ENCODE measurements at places on chromosomes 5 and 9.
A peak's percentile ranks its signal among the peaks of the same experiment; 100 is the strongest.

GRCh38 chr9:68417762-68418161 lies 61.4 kb downstream of the PGM5 start:
- DNase-seq, result no peak

DNA sequence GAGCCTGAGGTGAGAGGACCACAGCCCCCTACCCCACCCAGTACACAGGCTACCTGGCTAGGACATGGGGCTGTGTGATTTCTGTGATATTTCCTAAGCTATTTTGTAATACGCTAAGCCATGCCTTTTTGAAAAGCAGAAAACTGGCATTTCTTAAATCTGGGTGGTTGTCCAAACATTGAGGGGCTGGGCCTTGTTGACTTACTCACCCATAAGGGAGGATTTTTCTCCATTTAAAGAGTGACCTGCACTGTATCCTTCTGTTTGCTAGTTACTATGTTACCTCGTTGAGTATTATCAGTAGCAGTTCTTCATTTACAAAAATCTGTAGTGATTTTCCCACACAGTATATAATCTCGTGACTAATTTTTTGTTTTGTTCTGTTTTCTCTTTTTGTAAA lies 117.5 kb upstream of the OTULINL start:
- no peak for DNase-seq

- no peak for DNase-seq
Observed at GRCh38 chr5:136676685-136677084, 311.3 kb upstream of the TRPC7 start.

DNA sequence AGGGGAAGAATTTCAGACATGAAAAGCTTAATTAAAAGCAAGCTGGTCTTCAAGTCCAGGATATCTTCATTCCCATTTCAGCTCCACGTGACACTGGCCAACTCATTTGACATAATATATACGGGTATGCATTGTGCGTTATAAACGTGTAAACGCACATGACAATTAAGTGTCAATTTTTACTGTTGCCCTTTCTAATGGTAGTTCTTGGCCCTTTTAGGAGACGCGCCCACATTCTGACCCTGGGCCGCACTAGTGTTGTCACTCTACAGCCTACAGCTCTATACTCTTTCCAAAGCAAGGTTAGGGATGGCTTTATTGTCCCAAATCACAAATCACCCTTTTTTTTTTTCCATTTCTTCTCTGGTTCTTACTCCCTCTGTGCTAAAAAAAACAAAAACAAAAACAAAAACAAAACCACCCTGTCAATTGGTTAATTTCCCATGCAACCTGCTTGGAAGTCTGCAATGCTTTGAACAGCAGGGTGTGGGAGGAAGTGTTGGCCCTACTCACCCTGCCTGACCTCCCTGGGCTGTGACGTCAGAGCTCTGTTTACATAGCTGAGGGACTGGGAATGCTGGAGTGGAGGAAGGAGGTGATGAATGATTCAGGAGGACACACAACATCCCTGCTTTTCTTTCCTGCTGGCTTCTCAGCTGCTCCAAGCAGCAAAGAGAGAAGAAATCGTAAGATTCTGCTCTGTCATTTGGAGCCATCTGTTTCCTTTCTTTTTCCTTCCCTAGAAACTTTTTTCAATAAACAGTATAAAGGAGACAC lies 19.3 kb downstream of the RFK start:
- peak; percentile 68 for DNase-seq

DNA sequence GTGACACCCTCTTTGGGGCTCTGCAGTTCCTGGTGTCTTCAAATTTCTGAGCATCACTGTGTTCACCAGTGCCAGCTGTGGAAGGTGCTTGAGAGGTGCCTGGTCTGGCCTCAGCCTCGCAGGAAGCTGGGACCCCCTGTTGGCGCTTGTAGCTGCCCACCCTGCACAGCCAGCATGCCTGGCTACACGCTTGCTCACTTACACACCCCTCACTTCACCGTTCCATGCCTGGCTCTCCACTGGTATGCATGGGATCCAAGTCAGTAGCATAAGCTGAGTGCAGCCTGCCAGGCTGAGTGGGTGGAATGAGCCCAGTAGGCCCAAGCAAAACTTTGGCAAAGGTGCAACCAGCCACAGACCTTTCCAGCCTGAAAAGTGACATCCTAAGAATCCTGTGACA lies 801.4 kb upstream of the PTPRD start:
- DNase-seq, result no peak

DNA sequence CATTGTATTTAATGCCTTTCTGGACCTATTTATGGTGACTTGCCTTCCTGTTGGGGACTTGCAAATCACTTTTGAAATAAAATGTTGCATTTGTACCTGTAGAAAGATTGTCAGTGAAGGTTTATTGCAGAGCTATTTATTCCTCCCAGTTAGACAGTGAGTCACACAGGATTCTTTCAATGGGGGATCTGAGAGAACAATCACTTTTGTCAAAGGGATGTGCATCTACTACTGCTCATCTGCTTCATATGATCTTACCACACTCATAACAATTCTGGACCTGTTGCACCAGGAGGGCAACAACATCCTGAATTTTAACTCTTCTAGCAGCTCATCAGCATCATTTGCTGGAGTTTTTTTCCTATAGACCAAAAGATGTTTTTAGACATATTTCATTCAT lies 66.8 kb downstream of the FBXL7 start:
- no peak for DNase-seq

DNA sequence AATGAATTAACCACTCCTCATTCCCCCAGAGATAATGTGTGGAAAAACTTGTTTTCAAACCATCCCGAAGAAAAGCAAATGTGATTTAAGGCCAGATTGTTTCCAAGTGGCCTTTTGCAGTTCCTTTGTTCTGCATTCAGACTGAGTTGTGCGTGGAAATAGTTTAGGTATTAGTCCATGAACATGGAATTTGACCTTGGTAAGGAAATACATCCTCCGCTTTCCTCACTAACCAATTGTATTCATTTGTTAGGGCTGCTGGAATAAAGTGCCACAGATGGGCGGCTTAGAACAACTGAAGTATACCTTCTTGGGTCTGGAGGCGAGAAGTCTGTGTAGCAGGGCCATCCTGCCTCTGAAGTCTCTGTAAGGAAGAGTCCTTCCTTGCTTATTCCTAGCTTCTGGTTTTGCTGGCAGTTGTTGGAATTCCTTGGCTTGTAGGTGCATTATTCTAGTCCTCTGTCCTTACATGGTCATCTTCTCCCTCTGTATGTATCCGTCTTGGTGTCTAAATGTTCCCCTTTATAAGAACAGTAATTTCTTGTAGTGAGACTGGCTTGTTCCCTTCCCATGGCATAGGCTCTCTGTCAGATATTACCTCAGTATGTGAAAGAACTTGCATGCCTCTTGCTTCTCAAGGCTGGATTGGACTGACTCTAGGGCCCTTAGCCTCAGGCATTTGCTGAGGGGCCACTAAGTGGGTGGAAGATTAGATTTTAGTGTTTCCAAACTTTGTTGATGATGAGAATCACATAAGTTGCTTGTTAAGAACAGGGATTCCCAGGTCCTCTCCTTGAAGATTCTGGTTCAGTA lies 53.9 kb downstream of the RAI14 start:
- DNase-seq, result peak; percentile 79

DNA sequence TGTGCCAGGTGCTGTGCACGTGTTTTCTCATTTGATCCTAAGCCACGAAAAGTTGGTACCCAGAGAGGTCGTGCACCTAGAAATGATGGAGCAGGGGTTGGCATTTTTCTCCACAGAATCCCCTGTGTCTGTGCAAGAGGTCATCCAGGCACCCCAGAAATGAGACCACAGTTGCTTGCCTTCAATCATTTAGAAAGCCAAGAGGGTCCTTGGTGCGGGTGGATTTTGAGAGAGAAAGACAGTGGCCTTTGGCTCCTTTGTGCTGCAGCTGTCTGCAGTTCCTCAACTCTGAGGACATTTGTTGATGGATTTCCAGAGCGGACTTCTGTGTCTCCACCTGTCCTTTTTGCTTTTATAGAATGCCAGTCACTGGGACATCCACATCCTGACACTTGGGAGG lies 33.8 kb upstream of the SPRY4 start:
- DNase-seq, result no peak

GRCh38 chr5:161098516-161098915 lies 246.5 kb upstream of the ATP10B start:
- no peak for DNase-seq

DNA sequence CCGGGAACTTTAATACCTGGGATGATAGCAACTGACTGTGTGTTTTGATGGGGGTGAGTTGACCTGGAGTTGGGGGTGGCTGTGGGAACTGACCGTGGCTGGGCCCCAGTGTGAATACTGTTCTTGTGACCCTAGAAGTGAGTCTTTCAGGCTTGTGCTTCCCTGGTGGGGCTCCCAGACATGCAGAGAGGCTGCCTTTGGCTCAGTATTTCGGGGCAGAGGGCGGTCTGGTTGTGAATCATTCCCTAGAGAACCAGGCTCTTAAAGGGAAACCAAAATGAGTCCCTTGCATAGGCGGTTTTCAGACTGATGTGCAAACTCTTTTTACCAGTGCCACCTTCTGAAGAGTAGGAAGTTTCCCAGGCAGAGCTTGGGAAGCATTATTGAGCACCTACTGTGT lies 132.1 kb downstream of the MACROH2A1 start:
- no peak for DNase-seq

DNA sequence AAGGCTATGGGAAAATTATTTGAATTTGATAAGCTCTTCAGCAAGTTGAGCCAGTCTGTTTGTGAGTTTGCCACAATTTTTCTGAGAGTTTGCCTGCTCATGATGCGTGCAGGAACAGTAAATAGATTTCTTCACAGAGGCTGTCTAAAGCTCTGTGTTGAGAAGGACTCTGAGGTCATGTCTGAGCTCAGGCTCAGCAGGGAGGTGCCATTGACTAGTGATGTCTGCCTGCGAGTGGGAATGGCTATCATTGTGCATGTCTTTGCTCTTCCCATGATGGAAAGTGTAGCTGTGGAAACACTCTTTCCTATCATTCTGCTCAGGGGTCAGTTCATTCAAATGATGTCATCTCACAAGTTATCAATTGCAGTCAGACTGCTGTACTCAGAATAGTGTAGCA lies 142.8 kb downstream of the RASEF start:
- no peak for DNase-seq

GRCh38 chr9:9099646-9100045 lies 1300.1 kb upstream of the DMAC1 start:
- DNase-seq, result no peak

GRCh38 chr9:8384091-8384490 lies 584.5 kb upstream of the DMAC1 start:
- DNase-seq, result peak; percentile 91

DNA sequence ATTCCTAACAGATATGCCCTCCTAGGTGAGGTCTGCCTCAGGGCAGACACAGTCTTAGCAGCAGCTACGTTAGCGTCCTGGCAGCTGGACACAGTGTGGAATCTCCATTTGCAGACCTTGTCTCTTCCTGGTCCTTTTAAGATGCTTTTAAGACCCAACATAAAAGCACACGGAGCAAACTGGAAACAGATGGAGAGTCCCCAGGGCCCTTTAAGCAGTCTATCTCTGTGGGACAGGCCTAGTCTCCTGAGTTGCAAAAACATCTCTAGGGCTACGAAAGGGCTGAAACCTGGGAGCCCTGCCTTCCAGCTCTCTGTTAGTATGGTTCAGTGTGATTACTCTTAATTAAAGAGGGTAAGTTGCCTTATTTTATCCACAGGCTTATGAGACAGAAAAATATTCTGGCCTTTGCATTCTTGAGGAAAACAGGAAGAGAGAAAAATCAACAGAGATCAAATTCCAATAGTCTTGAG lies 66.0 kb upstream of the GNA14 start:
- peak; percentile 36 for DNase-seq

GRCh38 chr9:37700131-37700530 lies 49.4 kb downstream of the FRMPD1 start:
- DNase-seq, result no peak

DNA sequence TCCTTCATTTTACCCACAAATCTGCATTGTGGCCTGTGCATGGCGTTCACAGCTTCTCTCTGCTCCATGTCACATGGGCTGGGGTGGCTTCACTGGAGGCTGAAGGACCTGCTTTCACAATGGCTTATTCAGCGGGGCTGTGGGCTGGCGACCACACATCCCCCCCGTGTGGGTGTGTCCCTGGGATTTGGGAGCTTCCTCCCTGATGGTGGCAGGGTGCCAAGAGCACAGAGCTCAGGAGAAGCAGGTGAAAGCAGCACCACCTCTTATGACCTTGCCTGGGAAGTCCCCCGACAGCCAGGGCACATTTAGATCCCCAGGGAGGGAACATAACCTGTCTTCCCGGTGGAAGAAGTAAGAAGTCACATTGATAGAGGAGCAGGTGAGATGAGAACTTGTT lies 5.0 kb upstream of the MED10 start:
- DNase-seq, result no peak

- no peak for DNase-seq
Observed at GRCh38 chr5:170782438-170782837, 1.1 kb upstream of the GABRP start.

- DNase-seq, result no peak
Observed at GRCh38 chr5:164998142-164998541, 1492.7 kb downstream of the MAT2B start.

- no peak for DNase-seq
Observed at GRCh38 chr9:133821601-133822429, 83.7 kb upstream of the SARDH start.

GRCh38 chr9:92455217-92455616 lies 27.1 kb downstream of the ASPN start:
- no peak for DNase-seq

DNA sequence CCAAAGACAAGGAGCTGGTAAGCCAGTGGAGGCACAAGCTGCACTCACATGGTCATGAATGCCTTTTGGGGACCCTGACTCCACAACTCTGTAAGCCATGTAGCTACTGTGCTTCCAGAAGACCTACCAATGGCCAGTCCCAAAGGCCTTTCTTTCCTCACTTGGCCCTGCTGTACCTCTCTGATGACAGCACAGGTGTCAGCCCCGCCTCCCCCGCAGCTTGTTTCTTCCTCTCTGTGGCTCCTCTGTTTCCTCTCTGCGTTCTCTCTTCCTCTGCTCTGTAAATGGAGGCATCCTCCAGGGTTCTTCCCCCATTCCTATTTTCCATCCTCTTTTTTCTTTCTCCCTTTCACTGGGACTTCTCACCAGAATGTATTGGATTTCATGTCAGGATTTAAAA lies 26.7 kb downstream of the SH3TC2 start:
- DNase-seq, result no peak

GRCh38 chr5:171706736-171707441 lies 78.7 kb upstream of the SMIM23 start:
- DNase-seq, result no peak

- DNase-seq, result no peak
Observed at GRCh38 chr9:84146893-84147710, 166.5 kb downstream of the RMI1 start.

- no peak for DNase-seq
Observed at GRCh38 chr5:16815432-16815831, 120.7 kb downstream of the MYO10 start.

DNA sequence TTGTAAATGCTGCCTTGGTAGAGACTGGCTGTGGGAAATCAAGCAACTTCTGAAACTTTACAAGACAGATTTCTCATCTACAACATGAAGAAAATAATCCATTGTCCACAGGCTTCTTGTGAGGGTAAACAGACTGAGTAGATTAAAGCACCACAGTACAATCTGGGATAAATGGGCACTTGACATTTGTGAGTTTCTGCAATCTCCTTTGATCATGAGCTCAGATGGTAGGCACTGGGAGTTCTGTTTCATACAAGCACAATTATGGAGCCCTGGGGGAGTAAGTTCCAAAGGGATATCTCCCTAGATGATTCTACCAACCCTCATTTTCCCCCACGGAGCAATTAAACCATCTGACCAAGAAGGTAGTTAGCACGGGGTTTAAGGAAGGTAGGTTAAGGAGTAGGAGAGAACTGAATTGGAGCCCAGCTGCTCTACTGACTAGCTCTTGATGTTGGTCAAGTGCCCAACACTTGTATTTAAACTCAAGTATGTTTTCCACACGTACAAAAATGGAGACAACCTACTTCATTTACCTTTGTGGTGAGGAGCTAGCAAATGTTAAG lies 479.5 kb upstream of the TNC start:
- no peak for DNase-seq

Measured in fibroblast of skin of left quadriceps (primary cell).